Ammon's horn (tissue), 1 donor: ENCODE measurements at places on chromosomes 5 and 9.

- no peak for DNase-seq
Observed at GRCh38 chr5:84343171-84343570, 41.5 kb downstream of the EDIL3 start.

GRCh38 chr9:28320616-28321015 is 747.3 kb upstream of the C9orf72 start:
- DNase-seq = peak; percentile 3

DNA sequence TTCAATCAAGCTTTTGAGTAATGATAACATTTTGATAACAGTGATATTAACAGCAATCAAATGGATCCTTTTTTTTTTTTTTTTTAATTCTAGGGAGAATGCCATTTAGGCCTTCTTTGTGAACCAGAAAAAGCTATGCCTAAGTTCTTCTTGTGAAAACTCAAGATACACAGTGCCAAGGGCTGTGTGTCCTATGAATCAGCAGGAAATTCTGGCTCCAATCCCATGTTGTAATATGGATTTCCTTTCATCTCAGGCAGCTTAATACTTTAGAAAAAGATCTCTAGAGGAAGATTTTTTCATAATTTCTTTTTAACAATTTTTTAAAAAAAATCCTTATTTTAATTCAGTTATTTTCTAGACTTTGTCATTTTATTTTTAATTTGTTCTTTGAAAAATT is 96.1 kb downstream of the NUDT12 start:
- no peak for DNase-seq

DNA sequence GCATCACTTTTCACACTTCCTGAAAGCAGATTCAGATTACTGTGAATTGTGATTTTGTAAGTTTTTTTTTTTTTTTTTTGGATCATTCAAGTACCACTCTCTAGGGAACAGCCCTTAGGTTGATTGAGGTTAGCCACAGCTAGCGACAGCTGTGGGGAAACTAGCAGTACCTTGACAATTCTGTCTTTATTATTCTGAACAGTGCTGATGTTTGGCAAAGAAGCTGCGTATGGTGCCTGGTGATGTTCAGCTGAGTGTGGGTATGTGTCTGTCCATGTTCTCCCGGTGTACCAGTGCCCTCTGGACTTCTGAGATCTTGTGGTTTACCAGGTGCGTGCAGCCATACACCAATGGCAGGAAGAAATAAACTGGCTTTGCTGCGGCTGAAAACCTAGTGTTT is 117.3 kb upstream of the PLPPR1 start:
- DNase-seq = no peak

GRCh38 chr5:96297290-96297689 is 135.8 kb downstream of the PCSK1 start:
- peak; percentile 45 for DNase-seq

- no peak for DNase-seq
Observed at GRCh38 chr5:158773161-158773560, 326.6 kb downstream of the EBF1 start.

DNA sequence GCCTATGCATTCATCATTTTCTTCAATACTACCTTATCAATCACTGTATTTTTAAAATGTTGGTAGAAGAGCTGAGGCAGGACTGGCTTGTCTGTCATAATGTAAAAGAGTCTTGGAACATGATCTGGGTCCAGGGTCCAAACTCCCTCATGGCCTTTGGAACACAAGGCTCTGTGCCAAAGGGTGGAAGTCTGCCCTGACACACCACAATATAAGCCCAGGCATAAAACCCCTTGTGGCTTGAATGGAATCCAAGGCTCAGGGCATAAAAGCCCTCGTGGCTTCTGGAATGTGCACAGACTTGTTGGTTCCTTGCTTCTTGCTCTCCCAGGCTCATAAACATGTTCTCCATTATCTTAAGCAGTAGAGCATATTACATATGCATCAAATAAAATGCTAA is 48.0 kb downstream of the GABRB2 start:
- no peak for DNase-seq

DNA sequence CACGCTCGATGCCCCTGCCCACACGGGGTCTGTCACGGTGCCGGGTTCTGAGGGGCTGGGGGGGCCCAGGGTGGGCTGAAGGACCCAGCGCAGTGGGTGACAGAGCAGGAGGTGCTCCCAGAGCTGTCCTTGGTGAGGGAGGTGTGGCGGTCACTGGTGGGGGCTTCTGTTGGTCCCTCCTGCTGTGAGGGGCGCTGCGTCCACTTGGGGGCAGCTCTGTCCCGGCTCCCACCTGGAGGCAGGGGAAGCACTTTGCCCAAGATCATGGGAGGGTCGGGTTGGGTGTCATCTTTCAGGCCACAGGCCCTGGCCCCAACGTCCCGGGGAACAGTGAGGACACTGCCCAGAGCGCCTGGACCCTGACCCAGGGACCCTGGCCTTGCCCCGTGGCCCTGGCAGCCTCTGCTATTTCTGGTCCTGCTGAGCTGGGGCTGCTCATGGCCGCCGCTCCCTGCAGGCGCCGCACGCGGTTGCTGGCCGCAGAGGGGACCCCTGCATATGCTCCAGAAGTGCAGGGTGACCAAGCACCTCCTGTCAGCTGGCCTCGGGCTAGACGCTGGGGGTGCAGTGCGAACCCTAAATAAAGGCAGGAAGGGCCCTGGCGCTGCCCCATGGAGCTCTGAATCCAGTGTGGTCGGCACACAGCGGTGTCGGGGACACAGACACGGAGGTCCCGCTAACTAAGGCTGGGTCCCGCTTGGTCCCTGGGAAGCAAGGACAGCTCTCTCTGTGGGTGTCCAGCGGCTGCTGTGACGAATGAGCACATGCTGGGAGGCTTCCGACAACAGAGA is 11.6 kb upstream of the RNU6ATAC start:
- DNase-seq = no peak

DNA sequence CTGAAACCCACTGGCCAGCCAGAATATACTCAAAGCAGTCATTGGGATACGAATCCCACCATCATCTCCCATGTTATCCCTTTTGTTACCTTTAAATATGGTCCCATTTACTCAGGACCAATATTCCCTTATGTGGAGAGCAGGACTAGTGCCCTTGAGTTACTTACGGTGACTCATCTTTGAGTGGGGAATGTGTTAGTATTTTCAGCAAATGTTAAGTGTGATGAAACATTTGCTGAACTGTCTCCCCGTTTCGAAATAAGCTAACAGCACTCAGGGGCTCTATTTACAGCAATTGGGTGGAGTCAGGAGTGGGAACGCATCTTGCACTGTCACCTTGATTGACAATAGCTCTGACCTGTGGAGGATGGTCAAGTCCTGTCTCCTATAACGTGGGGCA is 67.4 kb downstream of the CTSL start:
- DNase-seq = peak; percentile 62

GRCh38 chr5:152631221-152631620 is 226.1 kb upstream of the NMUR2 start:
- no peak for DNase-seq

GRCh38 chr5:53454719-53455000 is 25.8 kb upstream of the FST start:
- no peak for DNase-seq

DNA sequence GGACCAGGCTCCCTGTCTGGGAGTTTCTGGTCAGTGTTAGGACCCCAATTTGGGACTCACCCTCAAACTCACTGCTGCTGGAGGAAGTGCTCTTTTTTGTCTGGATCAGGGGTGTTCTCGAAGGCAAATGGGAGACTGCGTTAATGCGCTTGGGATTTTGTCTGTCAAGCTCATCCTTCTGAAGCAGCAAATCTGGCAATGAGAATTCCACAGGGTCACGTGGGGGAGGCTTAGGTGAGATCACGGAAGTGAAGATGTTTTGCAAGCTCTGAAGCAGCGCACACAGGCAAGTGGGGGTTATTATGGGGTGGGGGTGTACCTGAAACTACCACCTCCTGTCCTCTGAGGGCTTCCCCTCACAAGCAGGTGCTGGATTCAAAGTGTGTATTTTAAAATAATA is 10.5 kb upstream of the TEX53 start:
- no peak for DNase-seq

- DNase-seq = no peak
Observed at GRCh38 chr5:129496864-129497595, 36.9 kb downstream of the ADAMTS19 start.

DNA sequence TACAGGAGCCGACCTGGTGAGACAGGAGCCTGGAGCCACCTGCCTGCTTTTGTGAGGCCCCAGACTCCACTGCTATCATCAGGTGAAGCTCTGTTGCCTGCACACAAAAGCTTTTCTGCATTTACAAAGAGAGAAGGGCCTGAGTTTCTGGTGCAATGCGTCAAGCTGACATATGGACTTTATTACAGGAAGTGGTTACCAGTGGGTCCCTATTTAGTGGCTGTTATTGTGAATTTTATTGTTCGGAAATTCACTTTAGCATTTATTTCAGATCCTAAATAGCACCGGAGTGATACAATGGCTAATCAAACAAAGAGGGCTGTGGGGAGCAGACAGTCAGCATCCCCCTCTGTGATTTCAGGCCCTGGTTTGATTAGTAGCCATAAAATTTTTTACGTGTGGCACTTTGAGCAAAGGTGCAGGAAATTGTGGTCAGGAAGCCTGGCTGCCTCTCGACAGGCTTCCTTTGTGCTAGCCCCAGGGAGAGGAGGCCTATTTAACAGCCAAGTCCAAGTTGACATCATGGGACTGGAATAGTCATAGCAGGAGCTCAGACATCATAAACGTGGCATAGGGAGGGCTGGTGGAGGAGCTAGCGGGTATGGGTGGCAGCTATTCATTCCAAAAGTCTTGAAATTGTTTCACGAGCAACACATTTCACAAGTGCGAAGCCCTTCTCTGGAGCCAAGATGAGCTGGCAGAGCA is 8.4 kb downstream of the TGFBI start:
- DNase-seq = no peak

DNA sequence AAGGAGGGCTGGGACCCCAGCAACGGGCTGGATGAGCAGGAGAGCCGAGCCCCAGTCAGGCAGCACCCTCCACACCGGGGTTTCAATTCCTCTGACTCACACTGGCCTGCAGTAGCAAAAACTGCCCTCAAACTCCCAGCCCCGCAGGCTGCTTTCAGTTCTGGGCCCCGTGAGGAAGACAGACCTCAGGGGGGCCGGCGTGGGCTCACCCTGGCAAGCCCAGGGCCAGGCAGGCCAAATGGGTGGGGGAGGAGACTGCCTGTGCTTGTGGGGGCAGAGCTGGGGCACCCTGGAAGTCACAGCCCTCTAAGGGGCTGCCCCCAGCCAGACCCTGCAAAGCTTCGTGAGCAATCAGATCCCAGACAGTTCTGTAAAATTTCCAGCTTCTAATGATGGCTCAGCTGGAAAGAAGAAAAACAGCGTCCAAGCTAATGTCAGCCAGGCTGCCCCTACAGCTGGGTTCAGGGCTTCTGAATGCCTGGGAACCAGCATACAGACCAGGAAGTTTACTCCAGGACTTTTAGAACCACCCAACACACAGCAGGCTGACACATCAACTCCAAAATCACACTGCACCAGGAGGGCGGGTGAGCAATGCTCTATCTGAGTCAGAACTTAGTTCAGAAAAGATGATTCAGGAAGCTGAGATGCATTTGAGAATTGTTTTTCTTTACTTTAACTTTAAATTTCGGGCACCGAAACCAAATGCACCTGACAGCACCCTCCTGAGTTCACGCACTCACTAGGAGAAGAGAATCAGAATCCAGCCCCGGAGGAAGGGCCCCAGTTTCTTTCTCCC is 34.7 kb downstream of the LPCAT1 start:
- DNase-seq = no peak

DNA sequence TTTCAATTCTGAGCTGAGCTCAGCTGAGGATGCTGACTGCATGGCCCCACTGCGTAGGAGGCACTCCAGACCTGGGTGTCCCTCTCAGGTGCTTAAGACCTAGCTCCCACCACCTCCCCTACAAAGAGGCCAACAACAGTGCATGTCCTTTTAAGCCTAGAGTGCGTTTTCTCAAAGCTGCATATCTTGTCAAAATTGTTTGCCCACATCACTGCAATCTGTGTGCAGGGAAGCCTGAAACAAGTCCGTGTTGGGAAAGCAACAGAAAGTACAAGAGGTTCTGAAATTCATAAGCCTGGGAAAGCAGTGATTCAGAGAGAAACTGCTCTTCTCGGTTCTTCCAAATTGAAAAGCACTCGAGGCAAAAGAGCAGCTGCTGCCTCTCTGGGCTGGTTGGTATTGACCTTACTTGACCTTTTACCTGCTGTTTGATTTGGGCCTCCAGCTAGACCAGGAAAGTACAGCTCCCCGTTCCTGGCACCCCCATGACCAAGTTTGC is 238.4 kb downstream of the NR2F1-AS1 start:
- peak; percentile 11 for DNase-seq

- DNase-seq = no peak
Observed at GRCh38 chr5:160260881-160261815, 31.8 kb downstream of the FABP6 start.

DNA sequence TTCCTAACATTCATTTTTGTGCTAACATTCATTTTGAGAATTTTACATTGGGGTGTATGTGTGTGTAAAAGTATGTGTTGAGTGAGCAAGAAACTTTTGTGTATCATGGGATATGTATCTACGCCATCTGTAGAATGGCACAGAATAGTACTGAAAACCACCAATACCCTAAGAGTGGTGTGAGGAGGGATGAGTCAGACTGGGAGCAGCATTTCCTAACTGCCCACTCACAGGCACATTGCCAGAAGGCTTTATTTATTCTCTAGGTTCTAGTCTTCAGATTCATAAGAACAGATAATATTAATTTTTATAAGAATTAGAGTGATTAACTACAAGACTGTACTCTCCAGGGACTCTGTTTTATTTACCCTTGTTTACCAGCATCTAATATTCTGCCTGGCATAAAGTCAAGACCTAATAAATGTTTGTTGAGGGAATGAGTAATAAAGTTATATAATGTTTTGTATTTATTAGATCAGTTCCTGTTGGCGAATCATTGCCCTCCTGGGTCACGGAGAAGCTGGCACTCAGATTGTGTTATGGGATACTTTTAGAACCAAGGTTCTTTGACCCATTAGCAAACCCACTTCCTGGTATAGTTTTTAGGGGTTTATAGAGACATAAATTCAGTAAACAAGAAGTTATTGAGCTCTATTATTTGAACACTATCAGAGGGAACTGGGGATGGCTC is 159.1 kb upstream of the PPP2R2B start:
- DNase-seq = no peak

DNA sequence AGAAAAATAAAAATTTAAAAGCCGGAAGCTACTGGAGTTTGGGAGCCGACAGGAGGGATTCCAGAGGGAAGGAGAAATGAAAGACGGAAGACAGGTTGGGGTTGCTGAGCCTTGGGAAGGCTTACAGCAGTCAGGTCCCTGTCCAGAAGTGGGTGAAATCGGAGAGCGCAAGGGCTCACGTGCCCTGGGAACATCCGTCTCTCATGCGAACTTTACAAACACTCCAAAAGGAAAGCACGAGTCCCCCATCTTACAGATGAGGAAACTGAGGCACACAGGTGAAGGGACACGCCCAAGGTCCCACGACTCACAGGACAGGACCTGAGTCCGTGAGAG is 347 bp upstream of the OLFML2A start:
- DNase-seq = no peak

DNA sequence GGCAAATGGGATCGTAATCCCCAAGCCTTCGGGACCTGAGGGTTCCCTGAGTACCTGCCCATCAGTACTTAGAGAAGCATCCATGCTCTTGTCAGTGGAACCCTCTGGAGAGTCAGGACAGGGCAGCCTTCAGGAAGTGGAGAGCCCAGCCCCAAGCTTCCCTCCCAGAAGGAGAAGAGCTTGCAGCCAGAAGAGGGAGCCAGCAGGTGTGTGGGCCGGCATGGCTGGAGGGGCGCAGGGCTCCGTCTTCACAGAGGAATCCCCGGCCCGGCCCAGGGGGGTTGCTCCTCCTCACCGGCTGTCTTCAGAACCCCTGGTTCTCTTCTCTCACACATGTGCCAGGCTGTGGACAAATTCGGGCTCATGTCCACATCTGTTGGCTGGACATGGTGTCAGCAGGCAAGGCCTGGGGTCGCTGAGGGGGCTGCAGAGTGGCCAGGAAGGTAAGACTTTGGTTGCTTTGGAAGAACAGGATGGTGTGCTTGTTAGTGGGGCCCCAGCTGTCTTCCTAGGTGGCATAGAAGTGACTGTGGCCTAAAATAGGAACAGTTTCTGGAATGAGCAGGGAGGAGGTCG is 58.9 kb upstream of the RXRA start:
- no peak for DNase-seq
